Stimulated activated CD4-positive, alpha-beta T cell treated with anti-CD3 and anti-CD28 coated beads, Interleukin-1b, Interleukin-23, amount 100 ng/mL, for 1 hour (primary cell): ENCODE measurements at places on chromosomes 6 and 20.

DNA sequence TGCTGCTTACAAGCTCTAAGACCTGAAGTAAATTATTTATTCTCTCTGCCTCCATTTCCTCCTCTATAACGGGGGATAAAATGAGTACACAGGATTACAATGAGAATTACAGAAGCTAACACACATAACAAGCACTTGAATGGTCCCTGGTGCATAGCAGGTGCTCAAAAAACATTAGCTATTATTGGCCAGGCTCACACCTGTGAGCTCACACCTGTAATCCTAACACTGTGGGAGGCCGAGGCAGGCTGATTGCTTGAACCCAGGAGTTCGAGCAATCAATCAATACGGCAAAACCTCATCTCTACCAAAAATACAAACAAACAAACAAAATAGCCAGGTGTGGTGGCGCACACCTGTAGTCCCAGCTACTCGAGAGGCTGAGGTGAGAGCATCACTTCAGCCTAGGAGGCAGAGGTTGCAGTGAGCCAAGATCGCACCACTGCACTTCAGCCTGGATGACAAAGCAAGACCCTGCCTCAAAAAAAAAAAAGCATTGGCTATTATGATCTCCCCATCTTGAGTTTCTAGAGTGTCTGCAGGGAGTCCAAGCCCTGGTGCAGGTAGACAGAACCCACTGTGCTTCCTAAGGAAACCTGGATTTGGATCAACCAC is 68.1 kb downstream of the PREX1 start:
- DNase-seq: no peak

GRCh38 chr6:22043284-22043962 is 253.4 kb downstream of the PRL start:
- no peak for DNase-seq

- DNase-seq: no peak
Measured at GRCh38 chr6:157909282-157909664, 72.4 kb upstream of the SYNJ2 start.

GRCh38 chr20:20448881-20449280 is 81.0 kb downstream of the INSM1 start:
- no peak for DNase-seq

- no peak for DNase-seq
Measured at GRCh38 chr20:63546956-63547724, 409 bp downstream of the SRMS start.
